Left renal pelvis (tissue), 4 donors: ENCODE measurements at places on chromosomes 3 and 15. TPM values are rescaled to one million over a fixed set of nuclear protein-coding genes. Genes with fewer than 3 reads are reported as not detected.

GRCh38 chr3:38349684-38350359 lies 3.2 kb downstream of the XYLB start:
- DNase-seq, result no peak

DNA sequence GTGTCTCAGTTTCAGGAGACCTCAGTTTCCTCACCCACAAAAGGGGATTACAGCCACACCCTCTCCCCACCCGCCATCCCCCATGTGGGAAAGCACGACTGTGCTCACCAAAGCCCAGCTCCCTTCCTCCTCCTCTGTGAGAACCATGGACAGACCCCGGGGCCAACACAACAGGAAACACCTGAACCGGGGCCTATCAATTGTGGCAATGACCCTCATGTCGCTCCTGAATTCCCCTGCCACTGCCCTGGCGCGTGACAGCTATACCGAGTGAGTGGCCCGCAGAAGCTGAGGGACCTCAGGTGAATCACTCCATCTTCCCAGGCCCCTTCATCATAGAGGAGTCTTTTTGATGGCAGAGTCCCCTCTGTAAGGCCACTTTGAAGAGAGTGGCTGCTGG lies 28.6 kb downstream of the PLEKHO2 start:
- DNase-seq, result no peak

DNA sequence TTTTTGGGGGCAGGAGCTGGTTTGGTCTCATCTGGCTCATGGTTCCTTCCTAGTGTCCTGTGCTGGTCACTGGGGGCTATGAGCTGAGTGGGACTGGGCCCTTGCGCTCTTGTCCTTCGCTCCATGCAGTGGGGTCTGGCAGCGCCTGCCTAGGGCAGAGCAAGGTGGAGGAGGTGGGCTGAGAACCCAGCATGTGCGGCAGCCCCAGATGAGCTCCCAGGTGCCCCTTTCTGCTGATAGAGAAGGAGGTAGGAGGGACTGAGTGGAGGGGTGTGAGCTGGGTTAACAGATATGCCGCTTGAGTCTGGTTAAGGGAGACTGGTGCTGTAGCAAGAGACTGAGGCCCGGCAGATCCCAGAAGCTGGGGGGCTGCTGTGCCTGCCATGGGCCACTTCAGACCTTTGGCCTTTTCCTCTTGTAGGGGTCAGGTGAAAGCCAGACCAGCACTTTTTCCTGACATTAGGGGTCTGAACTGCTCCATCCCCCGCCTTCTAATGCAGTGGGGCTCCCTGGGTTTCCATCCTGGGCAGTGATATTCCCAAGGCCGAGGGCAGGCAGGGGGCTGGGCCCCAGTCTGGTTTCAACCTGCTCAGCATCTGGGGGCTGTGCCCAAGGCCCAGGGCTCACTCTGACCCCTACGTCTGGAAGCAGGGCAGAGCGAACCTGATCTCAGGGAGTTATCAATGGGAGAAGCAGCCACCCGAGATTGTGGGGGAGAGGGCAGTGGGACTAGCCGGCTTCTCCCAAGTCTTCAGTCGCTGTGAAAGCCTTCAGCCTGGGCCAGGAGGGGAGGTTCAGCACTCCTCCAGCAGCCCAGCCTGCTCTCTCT lies 62.9 kb upstream of the PRR23C start:
- DNase-seq, result no peak

DNA sequence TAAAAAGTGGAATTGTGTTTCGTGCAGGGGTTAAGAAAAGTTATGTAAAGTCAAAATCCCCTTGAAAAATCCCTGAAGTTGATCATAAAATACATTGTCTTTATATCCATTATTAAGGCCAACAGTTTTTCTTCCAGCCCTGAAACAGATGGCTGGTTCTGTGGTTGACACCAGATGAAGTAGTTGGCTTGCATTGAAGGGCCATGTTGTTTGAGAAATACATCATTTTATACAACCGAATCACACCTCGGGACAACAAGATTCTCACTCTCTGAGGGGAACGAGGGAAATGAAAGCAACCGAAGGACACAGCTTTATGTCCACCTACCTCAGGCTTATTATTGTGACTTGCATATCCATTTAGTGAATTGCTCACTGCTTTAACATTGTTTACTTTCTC lies 126.0 kb upstream of the MITF start:
- DNase-seq, result no peak

DNA sequence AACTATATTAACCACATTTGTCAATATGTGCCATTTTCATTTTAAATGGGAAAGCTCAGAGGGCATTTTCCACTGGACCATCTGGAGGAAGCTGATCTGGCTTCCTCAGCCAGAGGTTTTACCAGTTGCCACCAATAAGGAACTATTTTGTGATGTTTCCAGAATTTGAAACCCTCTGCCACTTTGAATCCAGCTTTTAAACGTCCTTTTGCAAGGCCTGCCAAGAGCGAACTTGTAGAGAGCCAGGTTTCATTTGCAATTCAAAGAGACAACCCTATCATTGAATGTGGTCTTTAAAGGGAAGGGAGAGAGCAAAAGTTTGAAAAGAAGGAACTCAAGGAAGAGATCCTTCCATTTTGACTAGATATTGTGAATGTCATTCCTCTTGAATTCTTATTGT lies 123.3 kb upstream of the CHL1 start:
- no peak for DNase-seq

GRCh38 chr3:113228498-113229286 lies 17.3 kb downstream of the BOC start:
- DNase-seq, result no peak

DNA sequence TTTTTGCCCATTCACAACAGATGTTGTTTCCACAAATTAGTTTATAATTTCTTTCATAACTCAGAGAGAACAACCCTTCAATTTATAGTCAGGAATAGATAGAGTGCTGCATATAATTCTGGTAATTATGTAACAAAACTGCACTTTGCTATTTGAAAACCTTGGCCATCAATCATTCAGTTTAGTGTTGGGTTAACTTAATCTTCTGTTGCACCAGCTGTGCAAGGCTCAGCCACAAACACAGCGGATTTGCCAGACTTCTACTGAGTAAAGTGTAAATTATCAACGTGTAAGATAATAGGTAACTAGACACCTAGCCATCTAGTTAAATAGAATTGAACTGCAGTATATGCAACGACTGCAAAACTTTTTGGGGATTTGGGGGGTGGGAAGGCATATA lies 1064.3 kb upstream of the EPHA6 start:
- no peak for DNase-seq

Gene CD200
- polyA plus RNA-seq, result 36.0 TPM

Gene CATSPER2
- 10.0 TPM for polyA plus RNA-seq

Gene PPP1R14D
- 0.93 TPM for polyA plus RNA-seq

Gene NMNAT3
- 7.0 TPM for polyA plus RNA-seq
